ENCODE measurements at places on chromosomes 11 and 22.

DNA sequence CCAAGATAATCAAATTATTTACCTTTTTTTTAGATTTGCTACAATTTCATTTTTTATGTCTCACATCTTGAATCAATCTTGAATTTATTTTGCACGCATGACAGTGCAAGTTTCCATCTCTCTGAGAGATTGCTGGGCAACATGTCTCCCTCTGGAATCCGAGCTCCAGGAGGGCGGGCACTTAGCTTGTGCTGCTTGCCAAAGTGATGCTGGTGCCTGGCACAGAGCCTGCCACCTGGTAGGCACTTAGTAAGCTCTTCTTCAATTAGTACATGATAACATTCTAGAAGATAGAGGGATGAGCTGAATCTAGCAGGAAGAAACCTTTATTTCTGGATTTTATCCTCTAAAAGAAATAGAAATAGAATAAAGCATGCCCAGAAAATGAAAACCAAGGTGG lies 27.5 kb upstream of the OR9I1 start:
- no peak for DNase-seq

DNA sequence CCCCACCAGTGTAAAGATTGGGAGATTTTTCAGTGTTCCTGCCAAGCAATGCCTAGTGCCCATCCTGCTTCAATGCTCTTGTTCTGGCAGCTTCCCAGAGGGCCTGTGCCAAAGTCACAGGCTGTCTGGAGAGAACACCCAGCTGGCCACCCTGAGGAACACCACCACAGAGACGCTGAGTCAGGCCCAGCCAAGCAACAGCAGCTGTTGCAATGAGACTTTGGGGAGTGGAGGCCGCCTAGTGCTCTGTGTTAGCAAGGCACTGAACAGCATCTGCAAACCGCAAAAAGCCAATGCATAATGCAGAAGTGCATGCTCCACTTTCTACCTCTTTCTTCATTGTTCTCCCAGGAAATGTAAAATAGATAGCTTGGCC lies 168.1 kb downstream of the NXPE2 start:
- DNase-seq, result no peak

- no peak for DNase-seq
These were observed 80.1 kb downstream of the GAB2 start for GRCh38 chr11:78337554-78337924.

GRCh38 chr11:100670140-100670539 lies 16.9 kb upstream of the ARHGAP42 start:
- DNase-seq, result no peak

DNA sequence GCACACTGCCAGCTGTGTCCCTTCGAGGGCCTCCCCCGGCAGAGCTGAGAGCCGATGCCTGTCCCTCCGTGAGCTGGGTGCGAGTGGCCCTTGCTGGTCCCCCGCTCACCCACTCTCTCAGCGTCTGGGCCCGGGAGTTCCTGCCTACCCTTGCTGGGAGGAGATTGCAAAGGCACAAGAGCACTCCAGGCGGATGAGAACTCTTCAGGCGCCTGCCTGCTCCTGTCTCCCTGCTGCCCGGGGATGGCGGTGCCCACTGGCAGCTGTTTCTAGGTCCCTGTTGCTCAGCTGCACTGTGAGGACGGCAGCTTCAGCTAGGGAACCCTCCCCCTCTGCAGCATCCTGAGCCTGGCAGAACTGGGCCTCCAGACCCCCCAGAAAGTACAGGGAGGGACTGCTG lies 61.1 kb downstream of the FLRT1 start:
- DNase-seq, result no peak

GRCh38 chr11:6681949-6682348 lies 1.2 kb downstream of the MRPL17 start:
- DNase-seq, result no peak

DNA sequence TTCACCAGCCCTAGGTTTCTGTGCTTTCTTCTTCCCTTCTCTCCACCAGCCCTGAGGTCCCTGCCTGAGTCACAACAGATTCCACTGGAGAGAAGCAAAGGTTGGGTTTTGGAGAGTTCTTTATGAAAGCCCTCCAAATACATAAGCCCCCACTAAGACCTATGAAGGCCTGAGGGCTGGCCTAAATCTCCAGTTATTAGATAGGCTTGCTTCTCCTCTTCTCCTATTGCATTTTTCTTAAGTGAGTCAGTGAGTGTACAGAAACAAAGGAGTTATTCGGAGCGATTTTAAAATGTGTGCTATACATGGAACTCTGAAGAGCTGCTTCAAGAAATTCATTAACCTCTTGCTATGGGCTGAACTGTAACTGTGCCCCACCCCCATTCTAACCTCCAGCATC lies 1057.3 kb downstream of the OPCML start:
- DNase-seq, result no peak

- no peak for DNase-seq
These were observed 919.3 kb downstream of the NTM start for GRCh38 chr11:132289590-132290256.

GRCh38 chr22:26898946-26899605 lies 241.7 kb downstream of the MIAT start:
- no peak for DNase-seq

- no peak for DNase-seq
These were observed 259.7 kb downstream of the MN1 start for GRCh38 chr22:27541836-27542235.

DNA sequence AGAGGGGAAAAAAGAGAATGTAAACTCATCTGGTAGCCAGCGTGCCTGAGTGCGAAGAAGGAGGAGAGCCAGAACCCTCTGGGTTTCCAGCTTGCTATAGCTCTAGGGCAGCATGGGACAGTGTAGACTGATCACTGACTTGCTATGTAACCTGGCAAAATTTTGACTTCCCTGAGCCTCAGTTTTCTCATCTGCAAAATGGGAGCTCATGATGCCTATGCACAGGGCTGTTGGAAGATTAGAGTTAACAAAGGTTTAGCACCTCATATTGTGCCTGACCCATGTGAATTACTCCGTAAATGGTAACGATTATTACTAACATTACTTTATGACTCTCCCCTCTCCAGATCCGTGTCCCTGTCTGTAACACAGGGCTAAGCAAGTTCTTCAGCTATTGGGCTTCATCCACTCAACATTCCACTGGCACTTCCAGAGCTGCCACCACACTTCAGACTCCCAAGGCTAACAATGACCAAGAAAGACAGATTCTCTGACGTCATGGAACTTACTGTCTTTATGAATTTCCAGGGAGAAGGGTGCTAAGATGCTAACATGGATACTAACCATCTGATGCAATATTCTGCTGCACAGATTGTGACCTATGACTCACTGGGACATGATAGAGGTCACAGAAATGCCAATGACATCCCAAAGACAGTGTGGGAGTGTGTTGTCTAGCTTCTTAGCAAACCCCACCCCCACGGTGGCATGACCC lies 195.2 kb downstream of the TRIM29 start:
- no peak for DNase-seq

GRCh38 chr11:93145390-93145915 lies 52.3 kb downstream of the SLC36A4 start:
- DNase-seq, result no peak

- DNase-seq, result no peak
These were observed 4.9 kb upstream of the CNTN5 start for GRCh38 chr11:99015634-99016454.

DNA sequence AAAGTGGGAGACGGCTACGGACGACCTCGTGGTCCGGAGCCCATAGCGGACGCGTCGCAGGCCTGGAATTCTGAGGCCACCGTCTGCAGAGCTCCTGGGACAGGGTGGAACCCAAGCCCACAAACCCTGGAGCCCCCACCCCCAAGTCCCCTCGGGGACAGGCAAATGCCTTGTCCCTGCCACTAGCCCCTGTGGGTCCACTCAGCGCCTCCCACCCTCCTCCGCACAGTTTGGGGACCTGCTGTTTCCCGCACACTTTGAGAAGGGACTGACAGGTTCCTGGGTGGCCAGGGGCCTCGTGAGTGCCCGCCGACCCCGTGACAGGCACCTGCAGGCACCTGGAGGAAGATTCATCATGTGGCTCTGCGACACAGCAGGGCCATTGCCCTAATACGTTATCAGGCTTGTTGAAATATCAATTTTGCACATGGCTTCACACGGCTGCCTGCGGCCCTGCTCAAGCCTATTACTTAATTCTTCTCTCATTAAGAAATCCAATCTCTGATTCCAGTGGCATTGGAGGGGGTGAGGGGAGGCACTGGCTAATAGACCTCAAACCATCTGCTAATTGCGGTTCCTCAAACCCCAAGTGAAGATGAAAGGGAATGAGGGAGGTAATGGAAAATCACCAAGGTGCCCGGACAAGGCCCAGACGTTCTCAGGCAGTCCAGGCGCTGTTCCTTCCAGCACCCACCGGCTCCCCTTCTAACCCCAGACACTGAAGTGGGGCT lies 672.5 kb downstream of the BRD1 start:
- no peak for DNase-seq

GRCh38 chr11:75577207-75577606 lies 15.2 kb downstream of the SERPINH1 start:
- no peak for DNase-seq

DNA sequence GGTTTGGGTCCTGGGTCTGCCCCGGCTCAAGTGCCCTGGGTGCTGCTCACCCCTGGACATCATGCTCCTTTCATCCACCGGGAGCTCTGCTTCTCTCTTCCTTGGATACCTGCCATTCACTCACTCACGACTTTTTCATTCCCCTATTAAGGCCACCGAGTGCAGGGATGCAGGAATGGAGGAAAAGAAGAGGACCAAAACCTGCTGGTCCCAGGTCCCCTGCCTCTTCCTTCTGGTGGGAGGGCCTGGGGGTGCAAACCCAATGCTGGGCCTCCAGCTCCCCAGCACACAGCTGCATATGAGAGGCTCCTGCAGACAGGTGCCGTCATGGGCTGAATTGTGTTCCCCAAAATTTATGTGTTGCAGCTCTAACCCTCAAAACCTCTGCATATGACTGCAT lies 36.8 kb upstream of the MYEOV start:
- DNase-seq, result no peak
